H9 (cell line): ENCODE measurements at places on chromosomes 16 and 17. TPM values are rescaled to one million over a fixed set of nuclear protein-coding genes. Genes with fewer than 3 reads are reported as not detected.

The ATP6V0D1 gene
- total RNA-seq: 39.8 and 43.0 TPM in 2 replicates

The HIC1 gene
- 1.8 and 2.7 TPM in 2 replicates for total RNA-seq

The CD68 gene
- total RNA-seq: 0.37 and 0.42 TPM in 2 replicates

The CD19 gene
- 0.50 and 1.4 TPM in 2 replicates for total RNA-seq

The HOXB3 gene
- not detected in 2 replicates for total RNA-seq
